ENCODE measurements at places on chromosomes 1 and 21.

GRCh38 chr21:42526379-42526727, 12.7 kb downstream of the SLC37A1 start:
- peak; percentile 35 for DNase-seq

DNA sequence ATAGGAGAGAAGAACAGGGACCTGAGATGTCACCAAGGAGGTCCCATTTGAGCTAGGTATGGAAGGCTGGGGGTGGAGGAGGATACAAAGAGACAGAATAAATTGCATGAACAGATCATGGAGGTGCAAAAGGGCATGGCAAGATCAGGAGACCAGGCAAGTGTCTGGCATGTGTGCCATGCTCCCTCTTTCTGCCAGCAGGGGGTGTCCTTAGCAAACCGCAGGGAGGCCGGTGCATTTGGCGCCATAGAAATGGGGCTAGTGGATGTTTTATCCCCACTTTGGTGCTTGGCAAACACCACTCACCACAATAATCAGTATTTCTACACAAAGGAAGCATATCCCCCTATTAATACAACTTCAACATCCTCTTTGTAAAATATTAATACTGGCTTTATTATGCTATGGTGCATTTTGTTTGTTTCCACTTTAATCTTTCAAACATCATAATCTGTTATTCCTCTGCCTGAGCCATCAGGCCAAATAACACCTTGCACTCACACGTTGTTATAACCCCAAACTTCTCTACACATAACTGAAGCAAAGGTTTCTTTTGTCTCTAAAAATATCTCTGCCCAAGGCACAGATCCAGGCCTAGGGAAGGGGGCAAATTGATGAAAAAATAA, 25.9 kb downstream of the S100A6 start:
- peak; percentile 77 for DNase-seq

DNA sequence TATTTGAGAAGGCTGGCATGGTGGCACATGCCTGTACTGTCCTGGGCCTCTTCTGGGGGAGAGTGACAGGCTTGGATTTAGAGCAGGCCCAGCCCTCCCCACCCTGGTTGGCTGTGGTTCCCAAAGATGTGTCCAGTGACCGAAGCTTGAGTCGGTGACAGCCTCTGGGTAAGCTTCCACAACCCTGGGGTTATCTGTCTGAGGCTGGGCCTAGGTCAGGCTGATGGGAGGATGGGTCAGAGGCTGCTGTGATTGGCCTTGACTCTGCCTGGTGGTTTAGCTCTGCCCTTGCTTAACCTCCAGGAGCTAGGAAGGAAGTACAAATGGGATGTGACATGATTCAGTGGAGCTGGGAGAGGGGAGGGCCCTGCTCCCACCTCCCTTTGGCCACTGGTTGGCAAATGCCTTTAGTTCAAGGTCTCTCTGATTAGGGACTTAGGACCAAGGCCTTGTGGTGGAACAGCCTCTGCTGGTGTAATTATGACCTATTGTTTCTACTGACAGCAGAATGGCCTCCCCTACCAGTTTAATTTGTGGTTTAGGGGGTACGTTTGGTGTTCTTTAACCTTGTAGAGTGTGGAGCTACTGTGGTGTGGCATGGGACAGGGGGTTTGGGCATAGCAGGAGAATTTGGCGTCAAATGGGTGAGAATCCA, 16.6 kb downstream of the NUDC start:
- no peak for DNase-seq

DNA sequence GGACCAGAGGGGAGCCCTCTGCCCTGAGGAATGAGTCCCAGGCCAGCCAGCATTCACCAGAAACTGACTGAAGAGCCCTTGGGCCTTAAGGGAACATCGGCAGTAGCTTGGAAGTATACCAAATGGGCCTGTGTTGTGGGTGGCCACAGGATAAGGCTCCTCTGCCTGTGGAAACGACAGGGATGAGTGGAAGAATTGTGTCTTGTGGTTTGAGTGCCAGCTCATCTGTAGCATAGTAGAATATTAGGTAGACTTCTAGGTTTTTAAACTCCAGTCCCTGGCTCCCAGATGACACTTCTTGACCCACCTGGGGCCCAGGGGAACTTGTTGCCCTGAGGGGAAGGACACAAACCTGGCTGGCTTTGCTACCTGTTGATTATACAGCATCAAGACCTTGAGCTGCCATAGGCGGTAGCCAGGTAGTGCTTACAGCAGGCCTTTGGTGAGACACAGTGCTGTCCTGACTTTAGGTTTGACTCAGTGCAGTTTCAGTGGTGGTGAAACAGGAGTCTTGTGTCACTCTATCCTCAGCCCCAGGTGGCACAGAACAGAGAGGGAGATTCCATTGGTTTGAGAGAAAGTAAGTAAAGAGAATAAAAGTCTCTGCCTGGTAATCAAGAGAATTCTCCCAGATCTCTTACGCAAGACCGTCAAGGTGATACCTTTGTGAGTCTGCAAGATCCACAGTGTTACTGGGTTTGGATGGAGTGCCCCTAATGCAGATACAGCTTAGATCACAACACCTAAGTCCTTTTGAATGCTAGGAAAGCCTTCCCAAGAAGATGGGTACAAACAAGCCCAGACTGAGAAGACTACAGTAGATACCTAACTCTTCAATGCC, 50.2 kb downstream of the RABGAP1L start:
- no peak for DNase-seq

- no peak for DNase-seq
Observed at GRCh38 chr1:101595881-101596374, 359.1 kb downstream of the S1PR1 start.

- DNase-seq: no peak
Observed at GRCh38 chr1:6783936-6784559, 1.2 kb upstream of the CAMTA1 start.

DNA sequence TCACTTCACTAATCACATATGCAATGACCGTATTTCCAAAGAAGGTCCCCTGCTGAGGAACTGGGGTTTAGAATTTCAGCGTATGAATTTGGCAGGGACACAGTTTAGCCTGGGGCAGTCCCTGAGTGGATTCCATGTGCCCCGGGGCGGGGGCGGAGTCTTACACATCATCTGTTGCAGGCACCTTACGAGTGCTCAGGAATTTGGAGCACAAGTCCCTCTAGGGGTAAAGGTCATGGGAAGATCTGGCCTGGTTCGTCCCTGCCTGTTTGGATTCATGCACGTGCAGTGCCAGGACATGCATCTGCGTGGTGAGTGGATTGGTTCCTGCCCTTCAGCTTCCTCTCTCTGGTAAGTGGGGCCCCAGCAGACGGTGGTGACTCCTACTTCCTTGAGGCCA, 208.3 kb upstream of the C1orf174 start:
- DNase-seq: no peak

DNA sequence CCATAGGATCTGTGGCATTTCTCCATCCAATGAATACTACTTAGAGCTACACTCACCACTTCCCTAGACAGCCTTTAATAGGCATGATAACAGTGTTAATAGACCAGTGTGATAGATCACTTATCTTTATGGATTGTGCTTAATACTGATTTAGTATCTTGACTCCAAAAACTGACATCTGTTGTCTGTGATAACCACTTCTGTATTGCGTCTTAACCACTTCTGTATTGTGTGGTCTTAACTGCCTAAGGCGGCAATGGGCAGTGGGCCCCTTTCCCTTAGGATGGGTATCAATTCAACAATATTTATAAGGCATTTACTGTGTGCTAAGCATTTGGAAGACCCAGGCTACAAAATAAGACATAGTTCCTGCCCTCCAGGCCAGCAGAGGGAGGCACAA, 32.0 kb upstream of the RCAN3 start:
- DNase-seq: no peak

- no peak for DNase-seq
Observed at GRCh38 chr1:53586765-53587164, 127.6 kb downstream of the DMRTB1 start.

DNA sequence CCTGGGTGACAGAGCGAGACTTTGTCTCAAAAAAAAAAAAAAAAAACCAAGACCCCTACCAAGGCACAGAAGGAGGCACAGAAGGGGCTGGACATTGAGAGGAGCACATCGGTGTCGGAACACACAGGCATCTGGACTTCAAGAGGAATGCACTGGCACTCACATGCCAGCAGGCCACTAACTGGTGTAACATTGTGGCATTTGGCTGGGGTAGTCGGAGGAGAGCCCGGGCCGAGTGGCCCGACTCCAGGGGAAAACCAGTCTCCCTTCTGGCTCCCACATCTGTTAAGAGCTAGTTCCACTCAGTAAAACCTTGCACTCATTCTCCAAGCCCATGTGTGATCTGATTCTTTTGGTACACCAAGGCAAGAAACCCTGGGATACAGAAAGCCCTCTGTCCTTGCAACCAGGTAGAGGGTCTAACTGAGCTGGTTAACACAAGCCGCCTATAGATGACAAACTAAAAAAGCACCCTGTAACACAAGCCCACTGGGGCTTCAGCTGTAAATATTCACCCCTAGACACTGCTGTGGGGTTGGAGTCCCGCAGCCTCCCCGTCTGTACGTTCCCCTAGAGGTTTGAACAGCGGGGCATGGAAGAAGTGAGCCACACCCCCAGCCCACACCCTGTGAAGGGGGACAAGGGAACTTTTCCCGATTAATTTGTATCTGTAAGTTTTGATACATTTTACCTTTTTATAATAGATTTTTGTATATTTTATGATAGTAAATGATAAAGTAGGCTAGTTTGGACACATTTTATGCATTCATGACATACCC, 17.2 kb upstream of the AKIRIN1 start:
- no peak for DNase-seq
